ENCODE measurements at places on chromosomes 11 and 22. TPM values are rescaled to one million over a fixed set of nuclear protein-coding genes. Genes with fewer than 3 reads are reported as not detected.

The C1QTNF4 gene
- total RNA-seq = 3.4 TPM

The FAM83F gene
- total RNA-seq = 12.8 TPM

The KCNK4 gene
- 0.98 TPM for total RNA-seq

The MRGPRE gene
- not detected for total RNA-seq

The MIOX gene
- total RNA-seq = not detected

The MMP13 gene
- 0.98 TPM for total RNA-seq

The SLC29A2 gene
- total RNA-seq = 4.2 TPM

The NUDT8 gene
- 23.8 TPM for total RNA-seq

The PISD gene
- 50.3 TPM for total RNA-seq

The DGCR6L gene
- total RNA-seq = 39.8 TPM

The CCDC179 gene
- not detected for total RNA-seq

The VPREB1 gene
- total RNA-seq = not detected

The CHEK1 gene
- 2.5 TPM for total RNA-seq

The OR4X1 gene
- not detected for total RNA-seq

The CCDC116 gene
- not detected for total RNA-seq

The LRRC55 gene
- 0.74 TPM for total RNA-seq

The NPTXR gene
- 9.3 TPM for total RNA-seq

The MS4A15 gene
- total RNA-seq = not detected

The TYR gene
- not detected for total RNA-seq

The C22orf31 gene
- total RNA-seq = not detected

The ROM1 gene
- 6.1 TPM for total RNA-seq

The TPBGL gene
- 1.7 TPM for total RNA-seq

The GGA1 gene
- total RNA-seq = 45.7 TPM

The OR52N5 gene
- not detected for total RNA-seq

The COMT gene
- 240 TPM for total RNA-seq

The MS4A14 gene
- 1.7 TPM for total RNA-seq

The ANKK1 gene
- total RNA-seq = 1.5 TPM

The OR56B1 gene
- not detected for total RNA-seq

The MRGPRX3 gene
- total RNA-seq = not detected

The YAP1 gene
- 232 TPM for total RNA-seq

The C22orf42 gene
- not detected for total RNA-seq

The PANX2 gene
- total RNA-seq = 4.2 TPM

The NLRP14 gene
- total RNA-seq = not detected

The JAM3 gene
- 31.7 TPM for total RNA-seq

All from vagina (tissue), 2 donors.